ENCODE measurements at places on chromosomes 13 and 19.

DNA sequence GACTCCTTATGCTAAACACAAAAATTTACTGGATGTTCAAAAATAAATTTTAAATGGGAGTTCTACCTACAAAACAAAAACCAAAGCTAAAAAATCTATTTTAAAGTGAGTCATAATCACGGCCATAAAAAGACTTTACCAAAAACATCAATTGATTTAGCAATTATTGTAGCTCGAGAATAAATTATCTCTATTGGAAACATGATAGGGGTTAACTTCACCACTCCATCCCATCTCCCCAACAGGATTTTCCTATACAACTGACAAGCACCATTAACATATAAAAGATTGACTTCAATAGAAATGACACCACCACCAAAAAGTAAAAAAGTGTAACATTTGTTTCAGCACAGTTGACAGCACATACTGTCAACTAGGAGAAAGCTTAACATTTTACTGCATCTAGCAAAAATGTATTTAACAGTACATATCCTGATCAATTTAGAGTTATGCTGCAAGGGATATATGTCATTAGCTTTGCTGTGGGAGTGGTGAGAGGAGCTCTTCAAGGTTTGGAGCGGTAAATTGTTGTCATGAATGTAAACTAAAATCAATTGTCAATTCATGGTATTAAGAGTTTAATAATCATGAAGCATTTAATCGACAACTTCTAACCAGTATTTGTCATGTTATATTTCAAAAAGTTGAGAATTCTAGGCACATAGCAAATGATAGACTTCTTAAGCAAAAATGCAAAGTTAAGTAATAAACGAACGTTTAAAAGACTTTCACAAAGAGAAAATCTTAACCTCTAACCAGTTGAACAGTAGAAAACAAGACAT is 3.8 kb downstream of the UBL3 start:
- DNase-seq = no peak

DNA sequence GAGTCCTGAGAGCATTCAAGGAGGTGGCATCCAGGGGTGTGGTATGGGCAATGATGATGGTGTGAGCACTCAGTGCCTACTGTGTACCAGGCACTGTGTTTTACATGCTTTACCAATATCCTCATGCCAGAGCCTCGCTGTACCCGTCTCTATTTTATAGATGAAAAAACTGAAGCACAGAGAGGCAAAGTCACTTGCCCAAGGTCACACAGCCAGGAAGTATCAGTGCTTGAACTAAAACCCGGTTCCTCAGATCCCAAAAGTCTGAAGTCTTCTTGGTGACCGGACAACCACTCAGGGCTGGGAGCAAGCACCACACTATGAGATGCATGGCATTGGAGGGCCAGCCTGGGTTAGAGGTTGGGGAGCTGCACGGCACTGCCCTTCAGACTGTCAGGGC is 84.1 kb downstream of the CHST8 start:
- DNase-seq = peak; percentile 25

DNA sequence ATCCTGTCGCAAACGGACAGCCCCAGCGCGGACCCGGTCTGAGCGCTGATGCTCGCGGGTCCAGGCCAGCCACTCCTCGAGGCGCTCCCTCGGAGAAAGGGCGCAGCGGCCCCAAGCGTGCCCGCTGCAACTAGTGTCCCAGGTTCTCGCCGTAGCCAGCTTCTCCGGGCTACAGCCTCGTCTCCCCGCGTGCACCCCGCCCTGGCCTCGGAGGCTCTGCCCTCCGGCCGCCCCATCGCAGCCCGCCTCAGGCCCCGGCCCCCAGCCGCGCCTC is 487 bp downstream of the FLT1 start:
- DNase-seq = no peak

- DNase-seq = no peak
These were observed 103.6 kb upstream of the MYCBP2 start for GRCh38 chr13:77430377-77430951.

DNA sequence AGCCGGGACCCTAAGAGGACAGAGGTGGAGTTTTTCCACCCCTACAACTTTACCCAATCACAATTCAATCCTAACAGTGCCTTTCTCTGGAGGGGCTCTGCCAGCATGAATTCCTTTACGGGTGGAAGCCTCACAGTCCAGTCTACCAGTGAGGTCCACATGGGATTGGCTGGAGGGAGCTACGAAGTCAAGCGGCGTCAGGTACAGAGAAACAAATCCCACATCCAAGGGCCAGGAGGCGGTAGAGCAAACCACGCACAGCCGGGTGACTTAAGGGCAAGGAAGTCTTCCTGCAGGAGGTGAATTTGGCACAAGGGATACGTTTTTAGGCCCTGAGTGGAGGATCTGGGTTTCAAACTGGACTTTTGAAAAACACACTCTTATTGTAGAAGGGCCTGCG is 199.6 kb downstream of the UQCRFS1 start:
- DNase-seq = no peak

DNA sequence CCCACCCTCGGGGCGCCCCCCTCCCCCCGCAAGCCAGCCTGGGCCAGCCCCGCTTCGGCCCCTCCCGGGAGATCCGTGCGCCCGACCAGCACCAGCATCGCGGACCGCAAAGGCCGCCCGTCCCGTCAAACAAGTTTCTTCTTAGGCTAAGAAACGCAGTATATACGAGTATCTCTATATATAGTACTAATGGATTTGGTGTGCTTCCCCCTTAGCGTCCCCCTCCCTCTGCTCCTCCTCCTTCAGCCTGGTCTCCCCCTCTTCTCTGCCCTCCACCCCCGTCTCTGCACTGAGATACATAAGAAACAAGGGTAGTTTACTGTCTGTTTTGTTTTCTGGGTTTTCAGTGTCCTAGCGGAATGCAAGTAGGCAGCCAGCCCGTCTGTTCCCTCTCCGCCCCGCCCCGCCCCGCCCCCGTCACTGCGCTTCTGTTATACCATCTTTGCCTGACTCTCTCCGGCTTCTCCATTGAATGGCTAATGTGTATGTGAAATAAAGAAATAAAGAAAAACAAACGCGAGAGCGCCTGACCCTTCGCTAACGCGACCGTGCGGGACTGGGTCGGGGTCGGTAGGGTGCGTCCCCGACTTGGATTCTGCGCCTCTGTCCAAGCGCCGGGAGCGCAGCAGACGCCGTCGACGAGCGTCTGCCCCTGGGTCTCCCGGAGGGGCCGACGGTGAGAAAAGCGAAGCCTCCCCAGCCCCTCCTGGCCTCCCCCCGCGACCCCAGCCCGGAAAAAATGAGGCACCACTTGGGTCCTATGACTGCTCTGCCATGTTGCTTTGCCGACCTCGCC is 4.2 kb downstream of the LYL1 start:
- DNase-seq = no peak

- DNase-seq = no peak
These were observed 18.7 kb downstream of the PPP5C start for GRCh38 chr19:46365561-46365960.

DNA sequence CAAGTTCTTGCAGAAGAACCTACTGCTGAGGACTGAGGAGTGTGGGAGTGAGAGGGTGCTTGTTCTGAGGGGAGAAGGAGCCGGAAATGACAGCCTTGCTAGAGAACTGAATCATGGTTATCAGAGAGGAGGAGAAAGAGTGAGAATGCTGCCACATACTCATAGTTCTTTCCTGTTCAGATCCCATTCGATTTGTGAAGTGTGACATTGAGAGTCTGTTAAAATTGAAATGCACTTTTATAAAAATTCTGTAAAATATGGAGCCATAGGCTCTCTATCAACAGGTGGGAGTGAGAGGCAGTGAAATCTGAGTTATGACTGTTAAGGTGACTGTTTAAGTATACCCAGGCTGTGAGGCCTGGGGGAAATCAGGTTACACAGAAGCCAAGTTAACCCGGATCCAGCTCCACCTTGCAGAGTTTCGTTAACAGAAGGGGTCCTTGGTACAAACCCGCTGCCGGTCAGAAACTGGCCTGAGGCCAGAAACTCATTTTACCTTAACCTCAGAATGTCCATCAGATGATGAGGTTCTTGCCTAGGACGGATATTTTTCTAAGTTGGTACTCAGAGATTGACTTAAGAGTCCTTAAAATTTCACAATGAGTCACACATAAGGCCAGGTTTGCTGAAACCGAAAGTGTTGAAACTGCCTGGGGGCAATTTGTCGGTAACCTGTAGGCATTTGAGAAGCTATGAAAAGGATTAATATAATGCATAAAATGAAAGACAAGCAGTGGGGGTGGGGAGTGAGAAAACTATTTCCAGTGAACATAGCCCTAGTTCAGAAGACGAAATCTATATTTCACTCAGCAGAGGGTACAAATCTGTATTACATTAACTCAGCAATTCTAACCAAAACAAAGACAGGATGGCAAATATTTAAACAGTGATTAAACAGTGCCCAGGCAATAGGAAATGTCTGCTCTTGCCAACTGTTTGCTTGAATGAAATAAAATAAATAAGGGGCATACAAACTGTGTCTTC is 350.5 kb downstream of the KCNRG start:
- DNase-seq = no peak

DNA sequence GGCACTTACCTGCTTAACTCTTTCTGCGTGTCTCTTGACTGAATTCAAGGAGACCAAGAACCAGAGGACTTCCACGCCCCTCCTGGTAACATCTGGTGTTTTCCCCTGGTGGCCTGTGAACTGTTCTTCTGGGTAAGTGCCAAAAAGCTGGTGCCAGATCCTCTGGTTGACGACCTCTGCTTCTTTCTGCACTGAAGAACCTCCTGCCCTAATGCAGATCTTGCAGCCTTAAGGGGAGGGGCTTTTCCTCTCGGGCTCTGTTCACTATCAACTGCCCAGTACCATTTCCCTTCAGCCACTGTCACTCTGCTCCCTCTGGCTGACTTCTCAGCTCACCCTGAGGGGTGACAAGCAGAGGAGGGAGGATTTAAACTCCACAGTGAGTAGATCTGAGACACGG is 6.1 kb upstream of the ERVV-1 start:
- DNase-seq = no peak

- peak; percentile 84 for DNase-seq
These were observed 15.7 kb downstream of the CIC start for GRCh38 chr19:42284591-42285341.

DNA sequence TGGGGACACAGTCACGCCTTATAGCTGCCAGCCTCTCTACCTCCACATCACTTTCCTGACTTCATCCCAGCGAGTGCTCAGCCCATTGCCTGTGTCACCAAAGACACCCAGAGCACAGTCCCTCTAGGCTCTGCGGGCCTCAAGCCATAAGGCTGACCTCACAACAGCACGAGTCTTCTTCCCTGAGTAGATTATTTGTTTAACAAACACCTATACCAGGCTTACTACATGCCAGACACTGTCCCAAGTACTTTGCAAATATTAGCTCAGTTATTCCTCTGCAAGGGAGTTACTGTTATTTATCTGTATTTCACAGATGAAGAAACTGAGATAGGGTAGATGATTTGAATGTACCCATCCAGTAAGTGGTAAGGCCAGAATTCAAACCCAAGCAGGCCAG is 504.3 kb downstream of the COG6 start:
- DNase-seq = no peak

GRCh38 chr19:14655726-14656125 is 18.9 kb downstream of the ADGRE3 start:
- DNase-seq = no peak

DNA sequence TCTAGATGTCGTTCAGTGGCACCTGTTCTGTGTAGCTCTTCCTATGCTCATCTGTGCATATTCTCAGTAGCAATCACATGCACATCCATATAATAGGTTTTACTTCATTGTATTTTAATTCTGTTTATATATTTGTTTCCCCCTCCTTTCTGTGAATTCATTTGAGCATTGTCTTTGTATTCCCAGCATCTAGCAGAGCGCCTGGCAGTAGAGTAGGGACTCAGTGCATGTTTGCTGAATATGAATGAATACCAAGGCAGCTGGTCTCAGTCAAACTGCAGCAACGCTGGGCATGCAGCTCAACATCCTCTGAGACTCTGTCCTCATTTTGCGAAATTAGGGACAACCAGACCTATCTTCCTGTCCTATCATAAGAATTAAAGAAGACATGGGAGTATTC is 330.1 kb downstream of the SPRY2 start:
- peak; percentile 46 for DNase-seq

DNA sequence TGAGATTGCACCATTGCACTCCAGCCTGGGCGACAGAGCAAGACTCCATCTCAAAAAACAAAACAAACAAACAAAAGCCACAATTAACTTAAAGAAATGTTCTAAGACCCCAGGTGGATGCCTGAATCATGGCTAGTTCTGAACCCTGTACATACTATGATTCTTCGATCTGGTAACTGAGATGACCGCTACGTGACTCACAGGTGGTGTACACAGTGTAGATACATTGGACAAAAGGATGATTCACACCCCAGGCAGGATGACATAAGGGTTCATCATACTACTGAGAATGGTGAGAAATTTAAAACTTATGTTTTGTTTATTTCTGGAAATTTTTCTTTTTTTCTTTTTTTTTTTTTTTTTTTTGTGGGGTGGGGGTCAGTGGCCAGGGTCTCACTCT is 6.5 kb downstream of the ZNF426 start:
- DNase-seq = no peak

GRCh38 chr19:18481505-18482222 is 40.2 kb downstream of the ELL start:
- DNase-seq = no peak

DNA sequence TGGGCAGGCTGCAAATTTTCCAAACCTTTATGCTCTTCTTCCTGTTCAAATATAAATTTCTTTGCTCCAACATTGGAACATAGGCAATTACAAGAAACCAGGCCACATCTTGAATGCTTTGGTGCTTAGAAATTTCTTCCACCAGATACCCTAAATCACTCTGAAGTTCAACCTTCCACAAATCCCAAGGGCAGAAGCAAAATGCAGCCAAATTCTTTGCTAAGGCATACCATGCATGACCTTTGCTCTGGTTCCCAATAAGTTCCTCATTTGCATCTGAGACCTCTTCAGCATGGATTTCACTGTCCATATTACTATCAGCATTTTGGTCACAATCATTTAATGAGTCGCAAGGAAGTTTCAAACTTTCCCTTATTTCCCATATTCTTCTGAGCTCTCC is 130.9 kb downstream of the DIAPH3 start:
- no peak for DNase-seq

GRCh38 chr13:95404141-95404882 is 103.1 kb upstream of the ABCC4 start:
- peak; percentile 83 for DNase-seq

- DNase-seq = no peak
These were observed 87.8 kb upstream of the RFC3 start for GRCh38 chr13:33730147-33730546.

DNA sequence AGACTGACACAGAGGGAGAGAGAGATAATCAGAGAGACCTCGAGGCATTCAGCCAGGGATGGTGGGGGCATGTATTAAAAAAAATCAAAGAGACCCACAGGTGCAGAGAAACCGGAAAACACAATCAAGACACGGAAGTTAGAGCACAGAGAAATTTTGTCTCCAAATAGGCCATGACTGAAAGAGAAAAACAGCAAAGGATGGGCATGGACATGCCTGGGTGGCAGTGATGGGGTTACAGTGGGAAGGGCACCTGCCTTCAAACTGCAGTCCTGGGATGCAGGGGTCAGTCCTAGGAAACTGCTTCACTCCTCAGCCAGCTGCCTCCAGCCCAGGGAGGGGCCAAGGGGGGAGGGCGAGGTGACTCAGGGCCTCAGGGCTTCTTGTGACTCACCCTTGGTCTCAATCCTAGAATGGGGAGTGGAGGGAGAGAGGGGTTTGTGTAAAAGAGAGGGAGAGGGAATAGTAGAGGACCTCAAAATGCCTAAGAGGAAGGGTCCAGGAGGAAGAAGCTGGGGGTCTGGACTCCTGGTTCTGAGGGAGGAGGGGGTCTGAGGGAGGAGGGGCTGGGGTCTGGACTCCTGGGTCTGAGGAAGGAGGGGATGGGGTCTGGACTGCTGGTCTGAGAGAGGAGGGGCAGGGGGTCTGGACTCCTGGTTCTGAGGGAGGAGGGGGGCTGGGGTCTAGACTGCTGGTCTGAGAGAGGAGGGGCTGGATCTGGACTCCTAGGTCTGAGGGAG is 3.6 kb upstream of the KCNN4 start:
- DNase-seq = no peak
